ENCODE measurements at places on chromosomes 3 and 15.

GRCh38 chr15:32879980-32880379 lies 162.2 kb downstream of the GREM1 start:
- DNase-seq: no peak

GRCh38 chr3:112097378-112097777 lies 11.2 kb downstream of the C3orf52 start:
- no peak for DNase-seq

GRCh38 chr15:52181938-52182780 lies 9.0 kb downstream of the GNB5 start:
- no peak for DNase-seq

GRCh38 chr3:71438071-71438685 lies 145.3 kb downstream of the FOXP1 start:
- DNase-seq: no peak

DNA sequence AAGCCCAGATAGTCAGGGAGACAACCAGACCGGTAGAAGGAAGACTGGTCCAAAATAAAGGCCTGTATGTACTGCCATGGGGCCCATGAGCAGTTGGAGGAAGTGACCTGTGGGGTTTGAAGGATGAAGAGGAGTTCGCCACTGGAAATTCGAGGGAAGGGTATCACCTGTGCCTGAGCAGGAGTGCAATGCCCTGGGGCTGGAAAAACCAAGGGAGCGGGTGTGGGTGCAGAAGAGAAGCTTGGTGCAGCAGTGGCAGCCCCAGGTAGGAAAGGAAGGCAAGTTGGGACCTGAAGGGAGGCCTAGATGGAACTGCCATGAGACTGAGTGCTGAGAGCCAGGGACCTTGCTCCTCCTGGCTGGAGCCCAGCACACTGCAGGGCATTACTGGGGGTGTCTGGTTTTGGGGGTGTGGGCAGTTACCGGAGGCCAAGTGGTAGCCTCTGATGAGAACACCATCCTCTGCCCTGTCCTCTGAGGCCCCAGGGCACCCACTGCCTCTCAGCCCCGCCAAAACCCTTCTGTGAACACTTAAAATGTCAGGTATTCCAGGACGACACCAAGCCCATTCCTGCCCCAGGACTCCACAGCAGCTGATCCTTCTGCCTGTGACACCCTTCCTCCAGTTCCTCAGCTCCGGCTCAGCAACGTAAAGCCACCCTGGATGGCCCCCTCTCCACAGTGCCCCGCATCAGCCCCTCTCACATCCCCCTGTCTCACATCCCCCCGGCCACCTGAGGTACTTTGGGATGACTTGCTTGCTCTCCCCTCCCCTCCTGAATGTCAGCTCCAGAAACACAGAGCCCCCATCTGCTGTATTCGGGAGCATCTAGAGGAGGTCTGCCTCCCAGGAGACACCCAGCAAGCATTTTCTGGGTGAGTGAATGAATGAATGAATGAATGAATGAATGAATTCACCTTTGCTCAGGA lies 42.9 kb downstream of the WNT7A start:
- no peak for DNase-seq

- DNase-seq: no peak
These were observed 45.4 kb downstream of the ATP13A4 start for GRCh38 chr3:193509103-193509965.

DNA sequence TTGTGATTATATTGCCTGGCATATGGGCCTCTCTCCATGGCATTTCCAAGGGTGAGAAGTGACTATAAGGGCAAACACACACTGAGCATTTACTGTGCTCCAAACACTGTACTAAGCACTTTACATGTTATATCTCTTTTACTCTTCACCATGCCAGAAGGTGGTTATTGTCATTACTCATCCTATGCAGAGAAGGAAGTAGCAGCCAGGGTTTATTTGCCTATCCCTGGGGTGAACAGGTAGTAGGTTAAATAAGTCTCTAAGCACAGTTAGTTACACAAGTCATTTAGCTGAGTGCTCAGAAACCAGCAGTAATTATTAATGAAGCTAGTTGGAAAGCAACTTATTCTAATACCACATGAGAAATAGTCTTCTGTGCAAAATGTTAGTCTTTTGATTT lies 109.9 kb upstream of the SYNPR start:
- no peak for DNase-seq

GRCh38 chr3:63278171-63279004 lies at the start of gene SYNPR:
Gene SYNPR (plus strand): TSS chr3:63278308.
- DNase-seq: no peak

GRCh38 chr15:72365844-72366243 lies 10.0 kb downstream of the HEXA start:
- no peak for DNase-seq

- no peak for DNase-seq
These were observed 2.6 kb downstream of the BHLHE40 start for GRCh38 chr3:4981665-4982494.

DNA sequence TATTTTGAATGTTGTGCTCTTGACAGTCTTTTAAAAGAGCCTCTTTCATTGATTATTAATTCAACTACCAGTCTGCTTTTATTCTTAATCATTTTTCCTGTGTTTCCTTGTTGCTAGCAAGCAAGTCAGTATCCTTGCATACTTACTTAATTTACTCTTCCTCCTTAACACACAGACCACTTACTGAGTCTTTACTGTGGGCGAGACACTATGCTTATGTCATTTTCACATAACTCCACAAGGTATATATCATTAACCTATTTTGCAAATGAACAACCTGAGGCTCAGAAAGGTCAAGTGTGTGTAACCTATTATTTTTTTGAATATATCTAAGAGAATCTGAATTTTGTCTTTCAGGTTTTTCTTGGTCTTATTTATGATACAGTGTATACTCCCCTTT lies 130.9 kb downstream of the WDR76 start:
- DNase-seq: no peak

DNA sequence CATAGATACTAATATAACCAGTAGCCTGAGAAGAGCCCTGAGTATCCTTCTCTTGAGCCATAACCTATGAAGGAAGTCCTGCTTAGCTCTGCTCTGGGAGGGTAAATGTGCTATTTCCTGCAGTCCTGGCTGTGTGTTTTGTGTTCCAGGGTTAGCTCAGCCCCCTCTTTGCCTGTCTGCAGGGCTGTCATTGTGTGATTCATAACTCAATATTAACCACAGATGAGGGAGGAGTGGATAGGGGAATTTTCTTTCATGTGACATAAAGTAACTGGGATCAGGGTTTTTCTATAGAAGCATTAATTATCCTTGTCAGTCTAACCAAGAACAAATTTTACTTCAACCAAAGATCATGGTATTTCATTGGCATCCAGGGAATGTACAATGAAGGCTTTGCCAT lies 183.3 kb upstream of the ZBTB20 start:
- no peak for DNase-seq

- DNase-seq: peak; percentile 81
These were observed 71.1 kb upstream of the XCR1 start for GRCh38 chr3:46098319-46098761.

DNA sequence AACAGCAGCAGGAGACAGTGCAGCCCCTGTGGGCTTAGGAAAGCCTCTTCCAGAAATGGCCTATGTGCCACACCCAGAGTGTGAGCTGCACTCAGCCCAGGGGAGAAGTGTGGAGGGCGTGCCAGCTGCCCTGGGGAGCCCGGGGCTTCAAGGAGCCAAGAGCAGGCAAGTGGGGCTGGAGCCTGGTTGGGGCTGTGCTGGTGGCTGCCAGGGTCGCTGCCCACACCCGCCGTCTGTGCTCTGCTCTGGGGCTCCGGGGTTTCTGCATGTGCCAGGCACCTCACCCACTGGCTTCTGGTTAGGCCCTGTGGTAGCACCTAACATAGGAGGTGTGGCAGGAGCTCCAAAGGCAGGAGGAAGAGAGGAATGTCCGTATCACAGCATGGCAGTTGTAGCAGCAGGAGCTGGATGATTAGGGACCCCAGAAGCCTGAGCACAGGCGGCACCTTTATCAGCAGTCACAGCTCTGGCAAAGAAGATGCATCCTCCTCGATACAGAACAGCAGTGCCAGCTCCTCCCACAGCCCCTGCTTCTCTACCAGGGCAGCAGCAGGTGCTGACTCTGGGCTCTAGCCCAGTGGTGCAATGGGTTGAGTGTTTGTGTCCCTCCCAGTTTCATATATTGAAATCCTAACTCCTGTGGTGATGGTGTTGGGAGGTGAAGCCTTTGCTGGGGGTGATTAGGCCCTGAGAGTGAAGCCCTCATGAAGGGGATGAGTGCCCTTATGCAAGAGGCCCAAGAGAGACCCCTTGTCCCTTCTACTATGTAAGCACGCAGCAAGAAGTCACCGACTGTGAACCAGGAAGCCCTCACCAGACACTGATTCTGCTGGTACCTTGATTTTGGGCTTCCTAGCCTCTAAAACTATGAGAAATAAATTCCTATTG lies 70.0 kb upstream of the KLF13 start:
- DNase-seq: no peak

DNA sequence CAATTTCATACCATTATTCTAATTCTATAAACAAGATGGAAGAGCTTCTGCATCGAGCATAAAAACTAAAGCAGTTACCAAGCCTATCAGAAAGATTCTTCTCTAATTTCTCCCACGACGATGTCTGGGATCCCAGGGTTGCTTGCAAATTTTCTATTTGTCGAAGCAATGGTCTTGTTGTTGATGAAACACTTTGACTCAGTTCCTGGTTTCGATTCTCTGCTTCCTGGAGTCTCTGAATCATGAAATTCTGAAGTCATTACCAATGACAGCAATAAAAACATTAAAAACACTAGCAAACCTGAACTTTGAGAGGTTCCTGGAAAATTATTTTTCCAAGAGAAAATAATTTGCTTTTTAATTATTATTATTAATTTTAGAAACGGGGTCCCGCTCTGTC lies 18.7 kb downstream of the TMF1 start:
- DNase-seq: no peak

GRCh38 chr3:16114429-16114828 lies 60.1 kb upstream of the GALNT15 start:
- no peak for DNase-seq

DNA sequence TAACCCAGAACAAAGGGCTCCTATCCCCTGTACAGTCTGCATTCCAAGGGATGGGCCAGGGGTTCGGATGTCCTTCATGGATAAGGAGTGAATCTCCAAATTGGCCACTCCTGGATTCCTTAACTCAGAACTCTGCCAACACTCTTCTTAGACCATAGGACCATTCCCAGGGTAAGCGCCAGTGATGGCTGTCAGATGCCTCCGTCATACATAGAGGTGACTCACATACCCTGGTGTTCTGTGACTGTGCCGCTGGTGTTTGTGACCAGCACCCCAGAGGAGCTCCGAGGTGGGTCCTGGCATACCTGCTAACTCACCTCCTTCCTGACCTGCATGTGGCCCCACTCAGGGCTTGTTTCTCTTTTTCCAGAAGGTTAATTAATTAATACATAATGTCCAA lies 134.7 kb downstream of the KLF13 start:
- DNase-seq: peak; percentile 50

DNA sequence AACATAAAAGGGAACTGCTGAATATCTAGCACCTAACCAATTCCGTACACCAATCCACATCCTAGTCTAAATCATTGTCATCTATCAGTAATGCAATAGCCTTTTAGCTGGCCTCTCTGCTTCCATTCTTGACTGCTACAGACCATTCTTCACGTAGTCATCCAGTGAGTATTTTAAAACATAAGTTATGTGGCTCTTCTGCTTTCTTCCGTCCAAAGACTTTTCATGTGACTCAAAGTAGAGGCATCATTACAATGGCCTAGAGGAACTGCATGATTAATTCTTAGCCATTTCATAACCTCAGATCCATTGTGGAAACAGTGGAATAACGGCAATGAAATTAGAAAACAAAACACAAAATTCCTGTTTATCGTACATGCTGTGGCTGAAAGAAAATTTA lies 88.9 kb upstream of the CBLB start:
- no peak for DNase-seq

- DNase-seq: no peak
These were observed 90.8 kb downstream of the ZPLD1 start for GRCh38 chr3:102525624-102526023.

DNA sequence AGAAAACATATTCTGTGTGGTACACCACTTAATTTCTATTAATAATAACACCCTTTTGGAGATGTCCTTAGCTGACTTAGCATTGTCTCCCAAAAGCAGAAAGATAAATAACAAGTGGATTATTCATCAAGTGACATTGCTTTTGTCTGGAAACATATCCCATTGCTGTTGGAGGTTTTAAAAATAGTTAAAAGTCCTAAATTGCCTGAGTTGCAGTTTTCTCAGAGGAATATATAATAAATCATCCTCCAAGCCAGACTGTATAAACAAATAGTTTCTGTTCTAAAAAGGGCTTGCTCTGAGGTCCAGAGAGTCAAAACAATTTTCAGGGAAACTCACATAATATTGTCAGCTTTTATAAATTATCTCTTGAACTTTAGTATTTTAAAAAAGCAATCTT lies 60.4 kb upstream of the CD96 start:
- DNase-seq: no peak

DNA sequence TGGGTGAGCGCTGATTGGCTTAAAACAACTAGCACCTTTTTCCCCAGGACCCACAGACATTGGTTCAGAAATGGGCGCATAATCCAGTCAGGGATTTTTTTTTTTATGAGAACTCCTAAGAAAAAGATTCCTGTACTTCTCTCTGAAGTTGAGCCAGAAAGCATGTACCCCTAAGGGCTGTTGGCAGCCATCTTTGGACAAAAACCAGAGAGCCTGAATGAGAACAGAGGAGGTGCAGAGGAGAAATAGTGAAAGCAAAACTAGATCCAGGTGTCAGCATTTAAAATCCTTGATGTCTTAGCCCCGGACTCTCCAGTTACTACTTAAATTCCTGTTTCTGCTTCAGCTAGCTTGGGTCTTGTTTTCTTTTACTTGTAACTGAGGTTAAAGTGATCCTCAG lies 1.9 kb upstream of the SLC27A2 start:
- no peak for DNase-seq

- no peak for DNase-seq
These were observed 692 bp downstream of the PSMD2 start for GRCh38 chr3:184299488-184300377.

DNA sequence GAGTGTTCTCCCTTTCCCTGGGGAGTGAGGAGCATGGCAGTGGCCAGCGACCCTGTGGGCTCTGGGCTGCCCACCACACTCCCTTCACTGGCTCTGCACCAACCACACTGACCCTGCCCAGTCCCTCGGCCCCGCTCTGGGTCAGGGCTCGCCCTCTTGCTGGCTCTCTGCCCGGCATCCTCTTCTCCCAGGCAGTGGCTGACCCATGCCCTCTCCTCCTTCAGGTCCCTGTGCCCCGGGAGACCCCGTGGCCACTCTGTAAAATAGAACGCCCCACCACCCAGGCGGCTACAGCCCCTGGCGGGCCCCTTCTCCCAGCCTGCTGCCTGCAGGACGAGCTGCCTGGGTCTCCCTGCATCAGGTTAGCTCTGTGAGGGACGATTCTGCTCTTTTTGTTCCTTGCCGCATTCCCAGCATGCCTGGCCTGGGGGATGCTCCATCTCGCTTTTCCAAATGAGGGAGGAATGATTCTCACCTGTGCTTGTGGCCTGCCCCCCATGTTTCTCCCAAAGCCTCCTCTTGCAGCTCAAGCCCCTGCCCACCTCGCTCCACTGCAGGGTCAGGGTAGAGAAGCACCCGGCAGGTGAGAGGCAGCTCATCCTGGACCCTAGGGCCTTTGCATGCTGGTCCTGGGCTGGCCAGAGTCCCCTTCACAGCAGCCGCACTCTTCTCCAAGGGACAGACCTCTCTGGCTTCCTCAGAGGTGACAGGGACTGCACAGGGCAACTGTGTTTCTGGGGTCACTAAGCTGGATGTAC lies 14.5 kb upstream of the CFAP100 start:
- no peak for DNase-seq
